ENCODE measurements at places on chromosomes 13 and 19. TPM values are rescaled to one million over a fixed set of nuclear protein-coding genes. Genes with fewer than 3 reads are reported as not detected.

The F7 gene
- total RNA-seq: not detected

The PRSS57 gene
- total RNA-seq: not detected

DNA sequence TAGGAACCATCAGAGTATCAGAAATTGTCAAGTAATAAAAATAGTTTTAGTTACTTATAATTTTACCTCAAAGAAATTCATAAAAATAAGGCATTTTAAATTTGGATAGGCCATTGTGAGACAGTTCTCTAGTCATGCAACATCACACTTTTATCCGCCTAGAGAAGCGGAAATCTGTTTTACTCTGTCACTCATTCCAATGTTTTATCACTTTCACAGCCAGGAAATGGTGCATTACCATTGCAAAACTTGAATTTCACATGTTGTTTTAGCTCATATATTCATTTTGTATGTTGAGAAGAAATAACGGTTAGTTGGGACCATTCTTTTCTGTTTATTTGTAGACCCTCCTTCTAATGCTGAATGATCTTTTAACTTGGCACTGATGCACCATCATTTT is 427.2 kb downstream of the GPC6 start:
- H3K27me3 ChIP-seq: no peaks in the 10 kb centered on the region
- H3K27ac ChIP-seq: no peak overlapping the region
- no peaks in the 10 kb centered on the region for H3K36me3 ChIP-seq
- no peaks in the 10 kb centered on the region for H3K4me1 ChIP-seq
- no peak overlapping the region for H3K4me3 ChIP-seq

- H3K36me3 ChIP-seq: no peaks in the 10 kb centered on the region
- no peak overlapping the region for H3K4me3 ChIP-seq
- H3K27me3 ChIP-seq: no peaks in the 10 kb centered on the region
- no peak overlapping the region for H3K27ac ChIP-seq
- DNase-seq: no peak
Observed at GRCh38 chr13:106882246-106882645, 314.3 kb upstream of the ARGLU1 start.

DNA sequence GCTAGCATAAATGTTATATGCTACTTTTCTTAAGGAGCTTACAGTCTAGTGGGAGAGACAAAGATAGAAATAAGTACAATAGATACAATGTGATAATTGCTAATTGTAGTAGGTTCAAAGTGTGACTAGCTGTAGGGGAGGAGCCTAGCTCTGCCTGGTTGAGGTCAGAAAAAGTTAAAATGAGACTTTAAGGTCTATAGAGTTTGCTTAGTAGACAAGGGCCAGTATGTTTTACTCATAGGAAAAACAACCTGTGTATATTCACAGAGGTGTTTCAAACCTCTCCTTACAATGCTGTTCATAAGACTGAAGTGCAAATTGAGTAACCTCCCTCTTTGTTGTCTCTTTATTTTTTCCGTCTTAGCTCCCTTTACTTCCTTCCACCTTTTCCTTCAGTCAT is 56.1 kb downstream of the PDS5B start:
- H3K27me3 ChIP-seq: no peaks in the 10 kb centered on the region
- H3K27ac ChIP-seq: no peak overlapping the region
- DNase-seq: no peak
- H3K4me3 ChIP-seq: no peak overlapping the region

DNA sequence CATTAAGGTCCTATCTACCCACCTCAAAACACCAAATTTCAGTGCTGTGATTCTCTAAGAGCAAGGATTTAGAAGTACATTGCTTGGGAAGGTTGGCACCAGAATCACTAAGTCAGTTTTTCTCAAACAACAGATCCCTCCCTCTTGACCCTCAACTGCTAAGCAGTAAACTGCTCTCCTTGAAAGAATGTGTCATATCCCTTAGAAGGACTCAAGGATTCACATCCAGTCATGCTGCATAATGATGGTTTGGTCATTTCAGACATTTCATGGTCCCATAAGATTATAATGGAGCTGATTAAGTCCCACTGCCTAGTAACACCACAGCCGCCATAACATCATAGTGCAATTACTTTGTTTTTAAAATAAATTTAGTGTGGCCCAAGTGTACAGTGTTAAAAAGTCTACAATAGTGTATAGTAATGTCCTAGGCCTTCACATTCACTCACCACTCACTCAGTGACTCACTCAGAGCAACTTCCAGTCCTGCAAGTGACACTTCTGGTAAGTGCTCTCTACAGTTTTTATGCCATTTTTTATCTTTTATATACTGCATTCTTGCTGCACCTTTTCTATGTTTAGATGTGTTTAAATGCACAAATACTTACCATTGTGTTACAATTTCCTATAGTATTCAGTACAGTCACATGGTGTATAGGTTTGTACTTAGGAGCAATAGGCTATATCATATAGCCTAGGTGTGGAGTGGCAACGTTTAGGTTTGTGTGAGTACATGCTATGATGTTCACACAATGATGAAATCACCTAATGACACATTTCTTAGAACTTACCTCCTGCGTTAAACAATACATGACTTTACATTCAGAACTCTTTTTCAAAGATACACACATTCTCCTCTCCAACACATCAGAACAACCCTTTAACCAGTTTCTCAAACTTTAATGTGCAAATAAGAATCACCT is 15.7 kb upstream of the CCDC169 start:
- no peak for DNase-seq
- H3K27ac ChIP-seq: no peak overlapping the region
- no peak overlapping the region for H3K4me3 ChIP-seq
- H3K4me1 ChIP-seq: no peaks in the 10 kb centered on the region
